ENCODE measurements at places on chromosomes 7 and 10.

DNA sequence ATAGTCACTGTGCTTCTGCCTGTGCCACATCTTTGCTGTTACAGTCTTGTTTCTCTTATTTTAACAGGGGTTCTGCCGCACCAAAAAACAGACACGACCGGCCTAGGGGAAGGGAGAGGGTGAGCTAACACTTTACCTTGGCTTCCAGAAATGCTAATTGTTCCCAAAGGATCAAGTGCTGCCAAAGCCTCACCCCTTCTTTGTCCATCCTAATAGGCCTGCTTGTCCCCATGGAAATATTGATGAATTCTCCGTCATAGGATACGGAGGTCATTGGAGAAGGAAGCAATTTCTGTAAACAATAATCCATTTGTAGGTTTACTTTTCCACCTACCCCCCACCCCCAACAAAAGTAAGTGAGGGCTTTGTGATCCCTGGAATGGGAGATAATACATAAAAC lies 567.3 kb downstream of the KCNMA1 start:
- no peak for DNase-seq

GRCh38 chr10:128664729-128665128 lies 538.5 kb upstream of the MKI67 start:
- DNase-seq: no peak

DNA sequence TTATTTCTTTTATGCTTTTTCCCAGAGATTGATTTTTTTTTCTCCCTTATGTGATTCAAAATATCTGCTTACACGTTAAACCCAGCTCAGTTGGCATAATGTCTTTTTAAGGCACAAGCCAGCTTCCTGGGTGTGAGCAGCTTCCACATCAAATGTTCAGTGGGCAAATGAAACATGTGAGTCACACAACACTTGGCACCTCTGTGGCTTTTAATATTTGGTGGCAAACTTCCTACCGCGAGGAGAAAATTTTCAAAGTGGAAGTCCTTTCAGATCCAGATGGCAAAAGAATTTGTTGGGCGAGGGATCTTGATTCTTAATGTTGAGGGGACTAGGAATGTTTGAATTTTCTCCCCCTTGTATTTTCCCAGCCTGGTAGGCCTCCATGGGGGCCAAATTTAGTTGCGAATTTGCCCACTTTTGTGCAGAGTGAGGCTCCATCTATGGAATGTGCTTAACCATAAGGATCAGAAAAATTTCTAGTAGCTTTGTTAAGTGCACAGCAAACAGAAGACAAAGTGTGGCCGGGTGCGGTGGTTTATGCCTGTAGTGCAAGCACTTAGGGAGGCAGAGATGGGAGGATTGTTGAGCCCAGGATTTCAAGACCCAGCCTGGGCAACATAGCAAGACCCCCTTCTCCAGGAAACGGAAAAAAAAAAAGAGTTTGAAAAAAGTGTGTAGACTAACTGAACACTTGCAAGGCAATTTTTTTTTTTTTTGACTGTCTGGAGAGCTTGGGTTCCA lies 31.0 kb downstream of the CUX1 start:
- no peak for DNase-seq

DNA sequence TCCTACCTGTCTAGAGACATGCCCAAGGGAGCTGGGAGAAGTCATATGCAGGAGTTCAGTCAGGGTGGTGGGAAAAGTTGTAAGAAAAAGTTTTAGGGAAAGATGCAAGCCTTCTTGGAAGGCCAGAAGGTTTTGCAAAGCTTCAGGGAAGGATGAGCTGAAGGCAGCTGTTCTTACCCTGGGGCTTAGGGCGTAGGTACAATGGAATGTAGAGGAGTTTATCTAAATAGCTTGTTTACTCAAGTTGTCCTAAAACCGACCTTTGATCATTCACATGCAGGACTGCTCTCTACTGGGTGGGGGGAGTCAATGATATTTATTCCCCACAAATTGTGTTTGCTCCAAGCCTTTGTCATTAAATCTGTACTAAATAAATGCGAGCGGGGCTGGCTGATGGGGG lies 277.0 kb downstream of the CRPPA start:
- DNase-seq: no peak

- no peak for DNase-seq
These were observed 59.4 kb upstream of the CCNY start for GRCh38 chr10:35276889-35277288.

- no peak for DNase-seq
These were observed 59.2 kb downstream of the DENND2A start for GRCh38 chr7:140581411-140581810.

DNA sequence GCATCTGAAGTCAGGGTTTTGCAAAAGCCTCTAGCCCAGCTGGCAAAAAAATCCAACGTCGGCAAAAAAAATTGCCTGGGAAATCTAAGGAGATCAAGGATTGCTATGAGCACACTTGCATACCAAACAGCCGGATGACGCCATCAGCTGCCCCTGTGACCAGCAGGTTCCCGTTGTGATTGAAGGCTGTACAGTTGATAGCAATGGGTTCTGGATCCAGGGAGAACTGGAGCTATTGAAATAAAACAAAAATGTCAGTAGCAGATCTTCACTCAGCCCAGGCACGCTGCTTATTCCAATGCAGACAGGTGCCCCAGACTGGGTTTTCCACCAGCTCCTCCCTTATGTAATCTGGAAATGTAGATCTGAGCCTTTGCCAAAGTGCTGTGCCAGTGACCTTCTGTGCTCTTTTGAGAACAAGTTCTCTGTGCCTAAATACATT lies 18.7 kb upstream of the CYREN start:
- DNase-seq: no peak

GRCh38 chr10:89604200-89604599 lies 40.8 kb downstream of the PANK1 start:
- DNase-seq: no peak

- DNase-seq: no peak
These were observed 23.9 kb upstream of the PTPRN2 start for GRCh38 chr7:158611541-158611940.

DNA sequence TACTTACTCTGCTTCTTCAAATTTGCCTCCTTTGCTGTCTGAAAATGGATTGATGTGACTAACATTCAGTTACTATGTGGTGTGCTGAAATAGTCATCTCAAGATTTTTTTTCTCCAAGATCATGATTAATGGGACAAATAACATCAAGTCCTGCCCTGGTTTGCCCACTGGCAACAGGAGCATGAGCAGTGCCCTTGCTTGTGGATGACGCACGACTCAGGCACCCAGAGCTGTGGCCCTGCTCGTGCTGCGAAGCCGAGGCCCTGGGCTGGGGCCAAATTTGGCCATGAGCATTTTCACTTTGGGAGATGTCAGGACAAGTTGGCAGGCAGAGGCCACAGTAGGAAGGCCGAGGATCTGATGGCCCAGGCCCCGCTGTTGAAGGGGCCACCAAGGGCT lies 239.8 kb upstream of the IGFBP3 start:
- DNase-seq: peak; percentile 90
